ENCODE measurements at places on chromosomes 5 and 9.

DNA sequence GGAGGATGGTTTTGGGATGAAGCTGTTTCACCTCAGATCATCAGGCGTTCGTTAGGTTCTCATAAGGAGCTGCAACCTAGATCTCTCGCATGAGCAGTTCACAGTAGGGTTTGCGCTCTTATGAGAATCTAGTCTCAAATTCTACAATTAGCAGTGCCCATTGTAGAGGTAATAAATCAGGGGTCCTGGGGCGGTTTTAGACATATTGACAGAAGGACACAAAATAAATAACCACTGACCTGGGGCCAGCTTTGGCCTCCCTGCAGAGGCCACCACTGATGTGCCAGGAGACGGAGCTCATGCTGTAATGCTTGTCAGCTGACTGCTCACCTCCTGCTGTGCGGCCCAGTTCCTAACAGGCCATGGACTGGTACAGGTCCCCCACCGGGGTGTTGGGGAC lies 67.6 kb upstream of the SPATA31D4 start:
- no peak for DNase-seq

DNA sequence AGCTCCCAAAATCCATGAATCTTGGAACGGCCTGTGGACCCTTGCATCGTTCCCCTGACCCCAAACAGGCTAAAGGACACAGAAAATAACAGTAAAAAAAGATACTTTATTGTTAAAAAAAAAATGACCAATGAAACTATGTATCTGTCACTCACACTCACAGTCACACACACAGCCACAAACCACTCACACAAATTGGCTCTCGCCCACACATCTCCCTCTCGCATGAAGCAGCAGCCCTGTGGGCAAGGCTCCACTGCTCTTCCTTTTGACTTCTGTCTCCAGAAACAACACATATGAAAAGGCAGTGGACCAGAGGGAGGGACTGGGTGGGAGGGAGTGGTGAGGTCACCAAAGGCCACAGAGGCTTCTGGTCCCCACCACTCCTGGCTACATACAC lies 56.6 kb downstream of the SLC36A1 start:
- no peak for DNase-seq

GRCh38 chr9:35859310-35859989 lies 10.8 kb downstream of the OR13J1 start:
- DNase-seq: peak; percentile 30

DNA sequence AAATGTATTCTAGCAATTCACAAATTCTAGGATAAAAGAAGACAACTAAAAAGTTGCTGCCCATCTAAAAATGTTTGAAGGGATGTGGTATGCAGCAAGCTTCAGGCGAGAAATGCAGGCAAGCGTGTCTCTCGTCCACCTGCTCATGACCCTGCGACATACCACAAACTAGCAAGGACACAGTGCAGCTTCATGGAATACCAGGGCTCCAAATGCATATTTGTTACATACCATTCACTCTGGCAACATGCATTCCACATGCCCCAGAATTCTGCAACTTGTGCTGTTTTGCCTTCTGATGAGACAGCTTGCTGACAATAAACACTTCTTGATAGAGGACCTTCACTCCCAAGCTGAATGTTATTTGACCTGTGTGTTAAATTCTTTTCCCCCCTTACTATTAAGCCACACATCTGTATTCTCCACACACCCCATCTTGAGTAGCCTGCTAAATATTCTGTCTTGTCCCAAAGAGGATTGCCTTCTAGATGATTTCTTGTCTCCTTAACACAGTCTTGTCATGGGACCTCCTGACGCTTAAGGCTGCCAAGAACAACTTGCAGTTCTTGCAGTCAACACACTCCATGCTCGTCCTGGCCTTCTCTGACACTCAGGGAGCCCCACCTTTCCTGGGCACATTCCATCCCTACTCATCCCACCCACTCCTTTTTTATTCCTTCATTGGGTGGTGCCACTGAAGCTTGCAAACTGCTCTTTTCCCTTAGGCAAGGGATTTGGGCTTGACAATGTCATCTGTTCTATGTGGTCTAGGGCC lies 340.5 kb downstream of the PIK3R1 start:
- peak; percentile 48 for DNase-seq

DNA sequence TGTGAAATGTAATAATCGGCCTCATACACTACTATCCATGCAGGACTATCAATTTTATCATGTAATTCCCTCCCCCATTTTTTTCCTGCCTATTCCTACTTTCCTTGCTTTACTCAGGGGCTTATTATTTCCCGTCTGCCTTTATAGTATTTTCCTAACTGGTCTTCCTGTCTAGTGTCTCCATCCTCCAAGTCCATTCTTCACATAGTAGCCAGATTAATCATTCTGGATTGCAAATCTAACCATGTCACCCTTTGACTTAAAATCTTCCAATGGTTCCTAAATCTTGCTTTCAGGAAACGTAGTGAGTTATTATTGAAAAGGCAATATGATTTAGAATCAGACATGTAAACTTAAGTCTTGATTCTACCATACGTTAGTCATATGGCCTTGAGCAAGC lies 307.4 kb upstream of the HAPLN1 start:
- peak; percentile 88 for DNase-seq

GRCh38 chr9:83056174-83056573 lies 6.8 kb downstream of the RASEF start:
- no peak for DNase-seq

GRCh38 chr5:121164632-121165031 lies 687.0 kb upstream of the FTMT start:
- no peak for DNase-seq

DNA sequence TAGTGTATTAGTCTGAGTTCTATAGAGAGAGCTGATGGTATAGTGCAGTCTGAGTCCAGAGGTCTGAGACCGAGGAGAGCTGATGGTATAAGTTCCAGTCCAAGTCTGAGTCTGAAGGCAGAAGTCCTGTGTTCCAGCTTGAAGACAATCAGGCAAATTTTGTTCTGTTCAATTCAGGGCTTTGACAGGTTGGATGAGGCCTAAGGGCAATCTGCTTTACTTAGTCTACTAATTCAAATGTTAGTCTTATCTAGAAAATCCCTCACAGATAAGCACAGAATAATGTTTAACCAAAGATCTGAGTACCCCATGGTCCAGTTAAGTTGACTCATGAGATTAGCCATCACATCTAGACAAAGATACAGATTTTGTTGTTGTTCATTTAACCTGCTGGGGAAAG lies 303.0 kb upstream of the KLF4 start:
- DNase-seq: no peak

- DNase-seq: no peak
Measured at GRCh38 chr5:157215514-157216167, 35.0 kb downstream of the ITK start.

- no peak for DNase-seq
Measured at GRCh38 chr9:98260635-98261034, 5.2 kb upstream of the TBC1D2 start.

- peak; percentile 38 for DNase-seq
Measured at GRCh38 chr5:135032999-135033861, 798 bp downstream of the PITX1 start.

All from fibroblast of skin of right biceps (primary cell).